Left forelimb (tissue), 1 donor: ENCODE measurements at places on chromosomes 6 and 20.
A peak's percentile ranks its signal among the peaks of the same experiment; 100 is the strongest.

DNA sequence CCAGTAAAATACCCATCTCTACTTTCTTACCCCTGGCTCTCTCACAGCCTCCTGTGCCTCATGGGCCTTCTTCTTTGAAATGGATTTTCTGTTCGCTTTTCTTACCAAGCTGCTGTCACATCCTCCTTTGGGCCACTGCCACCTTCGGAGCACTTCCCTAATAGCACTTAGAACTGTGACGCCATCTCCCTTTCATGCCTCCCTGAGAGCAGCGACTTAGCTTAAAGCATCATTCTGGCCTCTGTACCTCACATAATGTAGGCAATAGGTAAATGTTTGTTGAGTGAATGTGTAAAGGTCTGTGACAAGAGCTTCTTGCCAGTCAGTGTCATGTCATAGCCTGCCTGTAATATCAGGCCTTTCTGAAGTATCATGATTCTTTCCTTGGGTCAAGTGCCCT is 78.8 kb downstream of the ADGRG6 start:
- no peak for DNase-seq

DNA sequence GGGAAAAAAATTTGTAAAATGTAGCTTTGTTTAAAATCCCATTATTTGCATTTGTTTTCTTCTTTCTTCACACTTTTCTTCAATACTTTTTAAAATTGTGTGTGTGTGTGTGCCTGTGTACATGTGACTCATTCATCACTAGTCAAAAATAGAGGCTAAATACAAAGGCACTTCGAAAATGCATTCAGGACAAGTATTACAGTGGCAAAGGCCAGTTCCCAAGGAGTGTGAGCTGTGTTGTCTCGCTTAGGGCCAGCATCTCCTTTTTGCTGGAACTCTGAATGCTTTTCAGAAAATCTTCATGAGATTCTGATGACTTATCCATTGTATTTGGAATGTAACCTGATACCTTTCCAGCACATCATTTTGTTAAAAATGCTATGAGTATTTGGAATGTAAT is 288.5 kb upstream of the CNR1 start:
- DNase-seq, result no peak

DNA sequence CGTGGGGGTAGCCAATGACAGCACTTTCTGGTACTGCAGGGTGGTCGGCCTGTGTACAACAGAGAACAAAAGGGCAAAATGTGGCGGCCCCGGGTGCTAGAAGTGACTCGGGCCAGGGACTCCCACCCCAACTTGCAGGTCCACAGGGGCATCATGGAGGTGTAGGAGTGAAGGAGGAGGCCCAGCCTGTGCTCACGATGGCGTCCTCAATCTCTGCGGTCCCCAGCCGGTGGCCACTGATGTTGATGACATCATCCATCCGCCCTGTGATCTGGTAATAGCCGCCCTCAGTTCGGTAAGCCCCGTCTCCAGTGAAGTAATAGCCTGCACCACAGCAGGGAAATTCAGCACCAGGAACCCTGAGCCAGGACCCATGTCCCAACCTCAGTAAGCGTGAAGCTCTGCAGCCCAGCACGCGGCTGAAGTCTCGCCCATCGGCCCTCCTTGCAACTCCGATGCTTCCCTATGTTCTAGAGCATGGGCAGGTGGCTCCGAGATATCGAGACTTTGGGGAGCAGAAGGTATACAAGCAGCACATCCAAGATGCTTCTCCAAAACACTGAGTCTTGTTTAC is 20.2 kb upstream of the APMAP start:
- DNase-seq, result peak; percentile 26

DNA sequence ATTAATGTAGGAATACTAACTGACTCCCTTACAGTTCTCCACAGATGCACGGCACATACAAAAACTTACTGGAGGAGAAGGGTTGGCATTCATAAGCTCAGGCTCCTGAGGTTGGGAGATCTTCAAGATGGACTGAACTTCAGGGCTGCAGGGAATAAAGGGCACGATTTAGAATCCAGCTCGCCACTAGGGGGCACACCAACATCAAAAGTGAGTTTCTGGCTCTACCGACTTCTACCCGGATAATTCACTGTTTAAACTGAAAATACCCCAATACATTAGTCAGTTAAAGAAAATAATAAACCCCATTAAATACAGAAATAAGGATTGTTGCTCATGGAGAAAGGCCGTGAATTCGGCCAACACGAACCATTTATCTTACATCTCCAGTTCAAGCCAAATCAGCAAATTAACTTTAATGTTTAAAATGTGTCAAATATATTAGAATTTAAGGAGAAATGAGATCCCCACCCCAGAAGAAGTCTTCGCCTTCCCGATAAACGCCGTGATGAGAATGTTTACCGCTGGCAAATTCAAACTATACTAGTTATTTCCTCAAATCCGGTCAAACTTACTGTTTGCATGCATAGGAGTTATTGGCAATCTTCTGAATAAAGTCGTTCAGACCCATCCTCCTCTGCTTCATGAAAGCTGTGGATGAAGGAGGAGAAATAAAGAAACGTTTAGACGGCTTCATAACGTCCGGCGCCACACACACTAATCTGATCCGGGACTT is 121.7 kb upstream of the SLC2A12 start:
- DNase-seq, result peak; percentile 88

GRCh38 chr6:12415980-12416598 is 125.9 kb downstream of the EDN1 start:
- DNase-seq, result no peak

GRCh38 chr6:108568551-108569305 is 8.0 kb downstream of the FOXO3 start:
- DNase-seq, result no peak

GRCh38 chr6:157778719-157779118 is 44.3 kb upstream of the SNX9 start:
- DNase-seq, result no peak

- no peak for DNase-seq
Observed at GRCh38 chr6:133761706-133762105, 127.2 kb upstream of the TCF21 start.

DNA sequence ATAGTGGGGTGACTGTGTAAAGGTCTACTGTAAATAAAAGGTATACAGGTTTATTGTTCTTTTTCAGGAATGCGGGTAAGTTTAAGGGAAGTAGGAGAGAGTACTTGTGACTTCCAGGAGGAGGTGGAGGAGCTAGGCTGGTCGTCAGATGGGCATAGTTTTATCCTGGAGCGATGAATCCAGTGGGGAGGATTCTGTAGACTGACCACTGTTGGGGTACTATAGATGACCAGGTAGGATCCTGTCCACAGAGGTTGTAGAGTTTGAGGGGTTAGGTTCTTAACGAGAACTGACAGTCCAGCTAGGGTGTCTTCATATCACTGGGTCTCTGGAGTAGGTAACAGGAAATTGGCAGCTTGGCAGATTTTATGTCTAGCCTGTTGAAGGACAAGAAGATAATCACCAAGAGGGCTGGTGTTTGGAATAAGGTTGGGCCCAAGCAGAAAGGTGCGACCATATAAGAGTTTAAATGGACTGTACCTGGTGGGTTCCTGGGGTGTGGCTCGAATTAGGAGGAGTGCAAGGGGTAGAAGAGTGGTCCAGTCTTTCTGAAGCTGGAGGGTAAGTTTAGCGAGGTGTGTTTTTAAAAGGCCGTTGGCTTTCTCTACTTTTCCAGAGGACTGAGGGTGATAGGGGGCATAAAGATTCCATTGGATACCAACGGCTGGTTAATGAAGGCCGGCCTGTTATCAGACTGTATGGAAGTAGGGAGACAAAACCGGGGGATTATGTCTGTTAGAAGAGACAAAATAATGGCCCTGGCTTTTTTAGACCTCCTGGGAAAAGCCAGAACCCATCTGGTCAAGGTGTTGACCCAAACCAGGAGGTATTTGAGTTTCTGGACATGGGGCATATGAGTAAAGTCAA is 751.3 kb upstream of the ADGRB3 start:
- no peak for DNase-seq

DNA sequence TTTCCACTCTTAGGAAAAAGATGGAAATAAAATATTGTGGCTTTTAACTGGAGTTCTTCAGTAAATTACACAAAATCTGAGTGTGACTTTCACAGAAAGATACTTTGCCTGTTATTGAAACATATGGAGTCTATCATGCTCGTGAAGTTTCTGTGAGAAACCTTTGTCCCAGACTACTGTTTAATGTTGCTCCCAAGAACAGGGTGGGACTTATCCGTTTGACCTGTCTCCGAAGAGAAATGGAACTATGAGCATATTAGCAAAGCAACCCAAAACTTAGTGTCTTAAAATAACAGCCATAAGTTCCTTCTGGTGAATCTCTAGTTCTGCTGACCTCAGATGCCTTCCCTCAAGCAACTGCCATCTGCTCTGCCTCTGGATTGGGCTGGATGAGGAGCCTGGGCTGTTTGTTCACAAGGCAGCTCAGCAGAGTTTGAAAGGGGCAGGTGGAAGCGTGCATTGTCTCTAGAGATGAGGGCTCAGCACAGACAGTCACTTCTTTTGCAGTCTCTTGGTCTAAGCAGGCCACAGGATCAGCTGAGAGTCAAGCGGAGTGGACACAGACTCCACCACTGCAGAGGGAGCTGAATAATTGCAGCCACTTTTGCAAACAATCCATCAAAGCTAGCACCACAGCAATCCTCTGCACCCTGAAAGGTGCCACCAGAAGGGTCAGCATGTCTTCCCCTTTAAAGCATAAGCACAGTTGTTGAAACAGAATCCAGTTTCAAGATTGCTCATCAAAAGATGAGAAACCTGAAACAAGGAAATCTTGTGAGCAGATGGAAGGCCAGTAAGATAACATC is 52.8 kb downstream of the MYB start:
- no peak for DNase-seq

DNA sequence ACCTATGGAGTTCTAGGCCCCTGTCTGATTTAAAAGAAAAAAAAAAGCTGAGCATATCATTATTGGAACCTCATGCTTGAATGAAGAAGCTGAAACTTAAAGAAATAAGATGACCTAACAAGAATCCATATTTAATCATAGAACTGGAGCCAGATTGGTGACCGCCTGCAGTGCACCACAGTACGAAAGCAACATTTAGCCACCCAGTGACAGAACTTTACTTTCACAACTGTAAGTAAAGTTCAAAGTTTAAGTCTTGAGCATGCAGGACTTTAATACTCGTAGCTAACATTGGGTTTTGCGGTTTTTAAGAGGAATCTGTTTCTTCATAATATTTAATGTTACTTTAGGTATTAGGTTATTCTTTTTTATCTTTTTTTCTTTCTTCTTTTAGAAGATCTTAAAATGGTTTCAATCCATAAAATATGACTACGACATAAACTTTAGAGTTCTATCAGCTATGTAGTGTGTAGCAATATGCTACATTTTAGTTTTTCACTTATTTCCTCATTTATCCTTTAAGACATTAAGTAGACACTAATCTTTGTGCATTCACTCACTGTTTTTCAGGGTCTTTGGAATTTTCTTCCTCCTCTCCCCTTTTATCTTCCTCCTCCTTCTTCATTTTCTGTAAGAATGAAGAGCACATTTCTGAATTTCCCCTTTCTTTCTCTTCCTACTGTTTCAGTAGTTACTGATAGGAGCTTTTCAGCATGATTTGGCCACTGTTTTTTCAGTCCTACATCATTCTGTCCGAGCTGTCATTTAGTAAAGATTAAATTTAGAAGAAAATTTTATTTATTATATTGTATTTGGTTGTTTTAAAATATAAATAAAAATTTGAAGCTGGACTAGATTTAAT is 514.1 kb downstream of the GRIK2 start:
- DNase-seq, result no peak

- no peak for DNase-seq
Observed at GRCh38 chr20:48562586-48563116, 265.1 kb downstream of the PREX1 start.

- DNase-seq, result peak; percentile 59
Observed at GRCh38 chr20:59737073-59737666, 132.8 kb downstream of the PHACTR3 start.
